HTR-8/SVneo (cell line): ENCODE measurements at places on chromosomes 6 and 20.

- DNase-seq, result no peak
Measured at GRCh38 chr6:143159001-143159400, 98.3 kb downstream of the AIG1 start.

GRCh38 chr6:138404666-138405337 is 779 bp downstream of the HEBP2 start:
- no peak for DNase-seq

GRCh38 chr6:39189915-39190544 is 39.2 kb downstream of the KCNK5 start:
- peak; percentile 27 for DNase-seq

DNA sequence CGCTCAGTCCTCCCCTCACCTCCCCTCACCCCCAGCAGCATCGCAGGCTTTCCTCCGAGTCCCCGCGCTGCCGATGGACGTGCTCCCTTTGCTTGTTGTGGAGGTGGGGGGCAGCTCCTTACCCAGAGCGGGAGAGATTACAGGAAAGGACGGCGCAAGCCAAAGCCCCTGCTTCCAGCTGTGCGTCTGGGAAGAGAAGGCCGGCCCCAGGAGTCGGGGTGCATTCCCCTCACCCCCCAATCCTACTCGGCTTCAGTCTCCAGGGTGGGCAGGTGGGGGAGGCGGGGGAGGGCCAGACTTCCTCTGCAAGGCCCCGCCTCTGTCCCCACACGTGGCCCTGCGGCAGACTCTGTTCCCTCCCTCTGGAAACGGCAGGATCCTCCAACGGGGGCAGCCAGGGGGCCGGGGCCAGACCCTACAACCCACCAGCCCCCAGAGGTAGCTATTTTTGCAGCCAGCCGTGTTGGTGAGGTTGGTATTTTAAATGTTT is 43.6 kb downstream of the NTSR1 start:
- DNase-seq, result no peak

- DNase-seq, result no peak
Measured at GRCh38 chr6:6975459-6976111, 132.2 kb upstream of the RREB1 start.

- DNase-seq, result no peak
Measured at GRCh38 chr6:126204598-126204997, 135.3 kb upstream of the CENPW start.

DNA sequence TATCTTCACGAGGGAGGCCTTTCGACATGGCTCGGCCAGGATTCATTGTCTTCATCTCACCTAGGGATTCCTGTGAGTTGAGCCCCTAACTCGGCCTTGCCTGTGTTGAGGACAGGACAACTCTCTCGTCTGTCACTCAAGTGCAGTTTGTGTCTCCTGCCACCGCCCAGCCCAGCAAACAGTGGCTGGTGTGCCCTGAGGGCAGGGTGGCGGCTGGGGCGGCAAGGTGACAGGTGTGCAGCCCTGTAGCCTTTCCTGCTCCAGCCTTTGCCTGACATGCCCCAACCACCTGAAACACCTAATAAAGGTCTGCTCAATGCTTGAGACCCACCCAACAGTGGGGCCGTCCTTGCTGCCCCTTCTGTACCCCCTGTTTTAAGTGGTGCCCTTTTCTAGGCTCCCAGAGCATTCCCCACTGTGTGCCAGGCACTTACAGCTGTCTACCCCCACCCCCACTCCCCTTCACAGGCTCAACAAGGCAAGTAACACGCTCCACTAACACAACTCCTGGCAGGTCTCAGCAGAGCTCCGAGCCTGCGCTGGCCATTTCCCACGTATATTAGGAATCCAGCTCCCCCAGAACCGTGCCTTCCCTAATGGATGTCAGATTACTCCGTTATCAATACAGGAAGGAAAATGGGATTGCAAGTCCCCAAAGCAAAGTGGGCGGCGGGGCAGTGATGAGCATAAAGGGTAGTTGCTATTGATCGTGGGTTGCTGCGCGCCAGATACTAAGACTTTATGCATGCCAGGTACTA is 17.7 kb downstream of the GFRA4 start:
- no peak for DNase-seq

GRCh38 chr6:77264970-77265369 is 198.3 kb downstream of the HTR1B start:
- DNase-seq, result no peak

GRCh38 chr20:8602389-8603116 is 466.3 kb upstream of the PLCB4 start:
- DNase-seq, result no peak

DNA sequence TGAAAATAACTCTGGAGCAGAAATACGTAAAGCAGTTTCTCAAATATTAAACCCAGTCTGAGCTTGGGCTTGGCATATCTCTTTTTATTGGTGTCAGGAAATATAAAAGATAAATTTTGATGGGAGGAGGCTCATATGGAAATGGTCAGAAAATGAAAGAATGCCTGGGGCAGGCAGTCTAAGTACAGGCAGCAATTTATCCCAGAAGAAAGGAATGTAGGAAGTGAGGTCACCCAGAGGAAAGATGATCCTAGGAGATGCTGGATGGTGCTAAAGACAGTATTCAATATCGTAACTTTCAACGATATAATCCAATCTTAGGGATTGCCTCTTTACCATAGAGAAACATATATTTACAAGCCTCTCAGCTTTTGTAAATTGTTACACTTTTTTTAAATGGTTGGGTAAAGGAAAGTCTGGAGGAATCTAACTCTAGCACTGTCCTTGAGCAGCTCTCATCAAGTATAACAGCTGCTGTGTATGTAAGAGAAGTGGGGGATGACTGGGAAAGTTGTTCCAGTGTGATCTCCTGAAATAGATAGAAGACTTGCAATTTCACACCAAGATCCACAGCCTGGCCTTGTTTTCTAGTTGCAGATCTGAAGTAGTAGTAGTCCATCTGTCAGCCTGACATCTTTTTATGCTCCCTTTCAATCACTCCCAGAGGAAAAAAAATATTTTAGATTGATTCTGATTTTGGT is 256.9 kb upstream of the SASH1 start:
- peak; percentile 17 for DNase-seq

DNA sequence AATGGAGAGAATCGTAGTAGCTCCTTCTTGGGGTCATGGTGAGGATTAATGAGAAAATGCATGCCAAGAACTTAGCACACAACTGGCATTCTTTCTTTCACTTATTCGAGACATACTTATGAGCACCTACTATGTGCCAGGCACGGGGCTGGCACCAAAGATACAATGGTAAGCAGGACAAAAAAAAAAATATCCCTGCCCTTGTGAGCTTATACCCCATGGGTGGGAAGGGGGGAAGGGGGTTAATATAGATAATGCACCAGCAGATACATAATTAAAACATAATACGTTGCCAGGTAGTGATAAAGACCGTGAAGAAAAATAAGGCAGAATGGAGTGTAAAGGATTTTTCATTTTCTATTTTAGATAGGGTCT is 8.3 kb downstream of the SLC13A3 start:
- no peak for DNase-seq
